ENCODE measurements at places on chromosomes 5 and 9.

DNA sequence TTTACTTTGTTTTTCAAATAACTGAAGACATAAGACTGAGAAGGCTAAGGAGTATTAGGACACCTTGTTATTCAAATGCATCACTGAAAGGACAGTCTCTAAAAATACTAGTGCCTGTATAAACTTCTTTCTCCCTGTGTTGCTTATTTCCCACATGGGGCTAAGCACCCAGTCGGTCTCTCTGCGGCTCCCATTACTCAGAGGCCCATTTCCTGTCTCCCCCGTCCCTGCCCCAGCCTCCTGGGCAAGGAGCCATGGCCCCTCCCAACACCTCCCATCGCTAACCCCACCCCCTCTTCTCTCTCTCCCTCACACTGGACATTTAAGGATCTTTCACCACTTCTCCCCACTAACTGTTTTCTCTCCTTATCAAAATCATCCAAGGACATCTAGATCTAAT lies 81.9 kb downstream of the EBF1 start:
- DNase-seq = peak; percentile 4

DNA sequence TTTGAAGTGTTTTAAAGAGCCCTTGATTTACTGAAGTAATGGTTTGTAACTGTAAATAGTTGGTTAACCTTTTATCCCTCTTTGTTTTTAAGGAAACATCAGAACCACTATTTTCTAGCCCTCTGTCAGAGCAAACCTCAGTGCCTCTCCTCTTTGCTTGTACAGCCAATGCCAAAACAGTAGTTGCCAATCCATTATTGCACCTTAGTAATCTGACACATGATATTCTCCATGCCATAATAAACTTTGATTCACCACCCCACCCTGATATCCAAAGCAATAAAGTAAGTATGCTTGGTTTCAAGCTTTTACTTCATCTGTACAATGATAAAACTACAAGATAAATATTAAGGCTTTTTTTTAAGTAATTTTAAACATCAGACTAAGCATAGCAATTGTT lies 100.8 kb downstream of the DMXL1 start:
- no peak for DNase-seq

GRCh38 chr5:61974680-61975079 lies 331.3 kb upstream of the KIF2A start:
- no peak for DNase-seq

GRCh38 chr9:129576546-129577543 lies 44.1 kb downstream of the C9orf50 start:
- DNase-seq = no peak

DNA sequence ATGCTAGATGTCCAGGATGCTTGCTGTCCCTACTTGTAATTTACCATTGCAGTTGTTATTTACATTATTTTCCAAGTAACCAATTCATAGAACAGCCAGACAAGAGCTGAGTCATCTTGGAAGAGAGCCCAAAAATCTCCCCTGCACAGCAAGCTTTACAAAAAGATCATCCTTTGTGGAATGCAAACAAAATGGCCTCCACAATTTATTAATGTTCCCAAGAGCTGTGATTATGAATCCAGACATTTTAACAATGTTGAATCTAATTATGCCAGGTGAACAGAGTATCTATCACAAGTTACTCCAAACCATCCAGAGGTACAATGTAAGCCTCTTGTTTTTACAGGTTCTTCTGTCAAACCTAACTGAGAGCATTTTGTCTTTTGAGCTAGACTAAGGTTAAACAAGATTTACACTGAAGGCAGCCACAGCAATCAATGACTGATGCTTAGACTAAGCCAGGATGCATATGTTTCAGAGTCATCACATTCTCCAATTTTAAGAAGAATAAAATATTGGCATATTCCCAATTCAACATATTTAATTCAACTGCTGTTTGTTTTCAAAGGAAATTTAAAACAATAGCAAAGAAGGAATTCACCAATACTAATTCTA lies 95.3 kb upstream of the SLC12A2 start:
- DNase-seq = no peak

- no peak for DNase-seq
Observed at GRCh38 chr9:33348998-33349397, 53.4 kb downstream of the AQP7 start.

DNA sequence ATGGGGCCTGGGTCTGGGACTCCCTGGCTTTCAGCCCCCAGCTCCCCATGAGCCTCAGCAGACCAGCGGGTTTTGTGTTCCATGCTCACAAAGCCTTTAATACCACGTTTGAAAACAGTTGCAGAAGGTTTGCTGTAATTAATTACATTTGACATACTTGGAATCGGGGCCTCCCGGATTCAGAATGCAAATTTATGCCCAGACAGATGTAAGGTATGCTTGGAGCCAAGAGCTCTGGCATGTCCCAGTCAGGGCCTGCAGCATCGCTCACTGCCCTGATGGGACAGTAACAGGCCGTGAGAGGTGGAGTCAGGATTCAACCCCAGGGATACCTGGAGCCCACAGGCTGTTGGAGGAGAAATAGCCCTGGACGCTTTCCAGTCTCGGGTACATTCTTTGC lies 12.2 kb downstream of the ZNF618 start:
- DNase-seq = no peak

- no peak for DNase-seq
Observed at GRCh38 chr5:159913048-159913447, 3.2 kb upstream of the ADRA1B start.

- DNase-seq = peak; percentile 76
Observed at GRCh38 chr9:122821278-122821943, 7.0 kb downstream of the PDCL start.

DNA sequence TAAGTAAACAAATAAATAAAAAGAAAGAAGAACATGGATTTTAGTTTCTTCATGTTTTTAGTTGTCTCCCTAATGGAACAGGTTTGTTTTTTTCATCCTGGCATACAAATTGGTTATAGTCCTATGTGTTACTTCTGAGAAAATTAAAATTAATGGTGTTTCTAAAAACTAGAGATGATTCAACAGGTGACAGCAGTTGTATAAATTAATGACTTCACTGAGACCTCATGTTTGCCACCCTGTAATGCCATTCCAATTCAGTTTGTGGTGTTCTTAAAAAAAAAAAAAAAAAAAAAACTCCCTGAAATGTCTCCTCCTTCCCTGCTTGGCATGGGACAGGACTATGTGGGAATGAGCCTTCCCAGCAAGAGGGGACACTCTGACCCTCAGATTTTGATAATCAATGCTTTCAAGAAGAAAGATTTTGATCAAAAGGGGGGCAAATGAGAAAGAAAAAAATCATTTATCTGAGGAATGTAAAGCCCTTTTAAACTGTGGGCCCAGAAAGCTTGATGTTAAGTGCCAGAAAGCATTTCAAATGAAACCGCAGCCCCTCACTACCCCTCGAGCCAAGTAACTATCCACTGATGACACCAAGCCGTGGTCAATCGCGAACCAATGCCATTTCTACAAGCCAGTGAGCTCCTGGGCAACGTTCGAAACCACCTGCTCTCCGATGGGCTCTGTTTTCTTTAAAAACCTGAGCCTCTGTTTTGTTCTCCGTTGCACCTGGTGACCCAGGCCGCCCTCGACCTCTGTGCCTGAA lies 941 bp downstream of the EXD3 start:
- no peak for DNase-seq

- DNase-seq = no peak
Observed at GRCh38 chr9:82363682-82364081, 375.1 kb downstream of the SPATA31D1 start.

GRCh38 chr9:127506814-127507750 lies 55.8 kb downstream of the LRSAM1 start:
- DNase-seq = no peak

- DNase-seq = peak; percentile 30
Observed at GRCh38 chr5:132260714-132261551, 3.4 kb downstream of the PDLIM4 start.

DNA sequence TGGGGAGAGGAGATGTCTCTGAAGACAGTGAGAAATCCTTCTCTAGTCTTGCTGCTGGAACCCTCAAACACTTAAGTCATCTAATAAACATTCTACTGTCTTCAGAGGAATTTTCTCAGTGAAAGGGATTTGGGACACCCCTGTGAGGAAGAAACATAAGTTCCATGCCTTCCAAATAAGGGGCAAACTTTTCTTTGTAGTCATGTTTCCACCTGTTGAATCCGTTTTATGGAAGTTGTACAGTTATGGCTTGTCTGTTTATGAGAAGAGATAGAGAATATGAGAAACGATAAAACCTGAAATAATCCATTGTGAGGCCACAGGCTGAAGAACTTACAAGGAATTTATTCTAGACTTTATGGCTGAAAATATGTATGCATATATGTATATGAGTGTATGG lies 49.6 kb downstream of the DOCK8 start:
- no peak for DNase-seq

DNA sequence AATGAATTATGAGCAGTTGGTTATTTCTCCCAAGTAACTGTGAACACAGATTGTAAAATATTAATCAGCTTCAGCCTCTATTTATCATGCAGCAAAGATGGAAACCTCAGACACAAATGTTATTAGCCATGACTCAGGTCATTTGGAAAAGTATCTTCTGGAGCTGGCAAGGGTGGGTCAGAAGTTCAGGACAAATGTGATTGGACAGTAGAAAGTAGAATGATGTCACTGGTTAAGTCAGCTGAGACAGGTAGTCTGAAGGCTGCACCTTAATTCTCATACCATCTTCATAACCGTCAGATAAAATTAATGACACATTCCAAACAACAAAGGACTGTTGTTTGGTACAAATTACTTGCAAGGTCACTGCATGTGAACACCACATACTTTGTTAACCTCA lies 140.2 kb downstream of the EMB start:
- no peak for DNase-seq

- DNase-seq = no peak
Observed at GRCh38 chr9:69297300-69297980, 27.6 kb upstream of the ENTREP1 start.

DNA sequence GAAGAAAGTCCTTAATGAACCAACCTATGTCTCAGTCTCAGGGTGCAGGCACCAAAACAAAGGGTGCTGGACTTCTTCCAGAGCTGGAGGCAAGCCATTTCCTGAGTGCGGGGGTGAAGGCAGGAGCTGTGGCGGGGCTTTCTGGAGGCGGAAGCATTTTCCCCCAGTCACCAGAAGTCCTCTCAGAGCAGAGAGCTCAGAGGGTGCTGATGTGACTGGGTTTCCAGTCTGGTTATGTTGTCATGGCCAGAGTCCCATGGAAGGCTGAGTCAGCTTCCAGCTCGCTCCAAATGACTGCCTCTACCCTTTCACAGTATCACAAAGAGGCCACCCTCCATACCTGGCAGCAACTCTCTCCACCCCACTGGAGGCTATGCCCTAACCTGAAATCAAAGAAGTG lies 86.0 kb downstream of the TRPC7 start:
- no peak for DNase-seq

GRCh38 chr5:76446776-76447175 lies 43.7 kb downstream of the IQGAP2 start:
- DNase-seq = no peak

DNA sequence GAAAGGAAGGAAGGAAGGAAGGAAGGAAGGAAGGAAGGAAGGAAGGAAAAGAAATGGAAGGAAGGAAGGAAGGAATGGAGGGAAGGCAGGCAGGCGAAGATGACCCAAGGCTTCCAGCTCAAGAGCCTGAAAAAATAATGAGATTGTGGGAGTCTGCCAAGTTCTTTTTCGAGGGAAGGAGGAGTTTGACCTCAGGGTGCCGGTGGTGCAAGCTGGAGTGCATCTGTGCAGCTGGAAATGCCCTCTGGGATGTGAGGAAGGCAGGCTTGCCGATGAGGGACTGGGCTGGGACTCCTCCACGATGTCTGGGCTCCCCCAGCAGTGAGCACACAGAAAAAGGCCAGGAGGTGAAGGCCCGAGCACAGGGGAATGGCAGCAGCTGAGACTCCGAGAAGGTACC lies 154.9 kb upstream of the DAPK1 start:
- no peak for DNase-seq

DNA sequence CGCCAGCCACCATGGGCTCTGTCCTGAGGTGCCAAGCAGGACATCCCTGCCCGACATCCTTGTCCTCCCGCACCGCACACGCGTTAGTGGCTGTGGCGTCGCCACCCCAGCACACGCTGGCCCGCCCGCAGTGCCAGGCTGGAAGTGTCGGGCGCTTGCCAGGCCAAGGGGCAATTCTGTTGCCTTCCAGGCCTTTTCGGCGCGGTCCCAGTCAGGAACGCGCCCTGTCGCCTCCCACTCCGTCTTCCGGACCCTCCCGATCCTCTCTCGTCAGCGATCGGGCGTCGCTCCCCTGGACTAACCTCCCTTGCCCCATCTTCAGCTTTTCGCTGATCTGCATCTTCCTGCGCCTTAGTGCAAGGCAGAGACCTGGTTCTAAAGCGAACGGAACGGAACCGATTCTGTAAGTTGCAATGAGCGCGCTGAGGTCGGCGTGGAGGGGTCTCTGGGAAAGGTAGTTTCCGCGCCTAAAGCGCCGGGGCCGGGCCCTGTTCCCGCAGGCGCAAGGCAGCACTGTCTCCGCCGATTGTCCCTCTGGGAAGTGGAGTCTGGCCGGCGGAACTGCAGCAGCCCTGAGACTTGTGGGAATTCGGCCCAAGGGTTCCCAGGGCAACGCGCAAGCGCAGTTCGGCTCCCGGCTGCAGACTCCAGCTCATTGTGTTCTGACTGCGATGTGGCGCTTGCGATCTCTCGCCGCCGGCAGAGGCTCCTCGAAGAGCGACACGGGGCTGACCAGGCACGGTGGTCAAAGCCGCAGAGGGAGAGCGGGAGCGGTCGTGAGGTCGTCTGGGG lies at the start of gene ZNF454:
Gene ZNF454 (plus strand): TSS at position 630 of the 792 bp plus-strand sequence. CDS start 1,594 bp downstream, outside the sequence.
- DNase-seq = no peak

DNA sequence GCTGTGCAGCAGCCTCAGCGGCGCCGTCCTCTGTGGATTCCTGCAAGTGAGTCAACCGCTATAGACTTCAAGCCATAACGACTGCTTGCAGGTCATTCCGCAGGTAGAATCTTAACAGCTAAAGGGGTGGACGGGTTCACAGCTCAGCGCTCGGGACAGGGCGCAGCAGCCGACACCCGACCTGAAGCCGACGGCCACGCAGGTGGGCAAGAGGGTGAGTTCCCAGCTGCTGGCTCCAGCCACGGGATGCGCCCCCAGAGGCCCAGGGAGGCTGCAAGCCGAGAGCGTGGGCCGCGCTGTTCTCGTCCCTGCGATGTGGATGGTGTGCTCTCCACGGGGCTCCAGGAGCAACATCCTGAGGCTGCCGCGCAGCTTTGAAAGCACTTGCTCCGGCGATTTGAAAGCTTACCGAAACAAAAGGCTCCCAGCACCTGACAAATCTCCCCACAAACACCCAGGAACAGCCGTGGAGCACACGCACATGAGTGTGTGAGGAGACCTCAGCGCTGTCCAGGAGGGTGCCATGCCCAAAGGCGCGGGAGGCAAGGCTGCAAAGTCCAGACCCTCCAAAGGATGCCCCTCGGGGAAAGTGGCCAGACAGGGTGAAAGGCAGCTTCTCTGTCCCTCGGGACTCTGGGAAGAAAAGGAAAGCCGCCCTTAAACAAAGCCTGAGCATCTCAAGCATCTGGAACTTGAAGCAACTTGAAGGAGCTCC lies 48.7 kb downstream of the EXD3 start:
- no peak for DNase-seq

GRCh38 chr9:130296783-130297055 lies 31.2 kb downstream of the HMCN2 start:
- DNase-seq = no peak

DNA sequence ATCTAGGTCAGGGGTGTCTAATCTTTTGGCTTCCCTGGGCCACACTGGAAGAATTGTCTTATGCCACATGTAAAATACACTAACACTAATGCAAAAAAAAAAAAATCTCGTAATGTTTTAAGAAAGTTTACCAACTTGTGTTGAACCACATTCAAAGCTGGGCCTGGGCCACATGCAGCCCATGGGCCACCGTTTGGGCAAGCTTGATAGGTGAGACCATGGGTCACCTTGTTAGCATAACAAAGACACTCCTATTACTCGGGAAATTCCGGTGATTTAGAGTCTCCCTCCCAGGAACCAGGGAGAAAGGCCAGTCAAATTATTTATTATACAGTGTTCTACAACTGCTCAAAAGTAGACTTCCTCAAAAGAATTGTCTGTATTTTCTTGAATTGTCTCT lies 12.7 kb downstream of the RECK start:
- DNase-seq = no peak
